ENCODE measurements at places on chromosomes 2 and 18.

GRCh38 chr18:79898952-79899608 lies 52.4 kb downstream of the SLC66A2 start:
- DNase-seq: no peak

DNA sequence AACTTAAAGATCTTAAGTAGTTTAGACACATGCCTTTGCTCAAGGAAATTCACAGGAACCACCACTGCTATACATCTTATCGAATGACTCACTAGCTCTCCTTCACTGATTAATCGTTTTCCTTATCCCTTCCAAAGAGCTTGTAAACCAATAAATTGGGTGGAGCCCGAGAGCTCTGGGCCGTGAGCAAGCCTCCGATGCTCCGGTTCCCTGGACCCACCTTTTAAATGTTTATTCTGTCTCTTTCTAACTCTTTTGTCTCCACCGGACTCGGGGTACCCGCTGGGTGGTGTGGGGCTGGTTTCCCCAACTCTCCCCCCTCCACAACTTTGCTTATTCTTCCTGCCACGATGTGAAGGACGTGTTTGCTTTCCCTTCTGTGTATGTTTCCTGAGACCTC lies 292.9 kb upstream of the TMEFF2 start:
- DNase-seq: no peak

DNA sequence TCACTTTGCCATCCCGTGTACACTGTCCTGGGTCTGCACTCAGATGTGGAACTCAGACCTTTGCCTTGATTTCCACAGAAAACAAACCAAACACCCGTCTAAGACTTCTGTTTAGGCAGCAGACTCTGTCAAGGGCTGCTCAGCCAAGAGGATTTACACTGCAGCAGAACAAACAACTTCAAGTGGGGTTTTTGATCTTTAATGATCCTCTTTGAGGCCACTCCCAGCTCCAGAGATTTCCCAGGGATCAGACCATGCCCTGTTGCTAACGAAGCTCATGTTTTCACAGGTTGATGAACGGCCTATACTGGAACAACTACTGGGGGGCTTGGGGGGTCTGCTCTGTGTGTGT lies 52.5 kb upstream of the LGALSL start:
- DNase-seq: no peak

GRCh38 chr2:156323754-156324153 lies 8.8 kb downstream of the NR4A2 start:
- no peak for DNase-seq

GRCh38 chr2:16245481-16246054 lies 305.2 kb downstream of the MYCN start:
- DNase-seq: no peak

GRCh38 chr2:238997137-238997390 lies 149.2 kb downstream of the TWIST2 start:
- DNase-seq: no peak

DNA sequence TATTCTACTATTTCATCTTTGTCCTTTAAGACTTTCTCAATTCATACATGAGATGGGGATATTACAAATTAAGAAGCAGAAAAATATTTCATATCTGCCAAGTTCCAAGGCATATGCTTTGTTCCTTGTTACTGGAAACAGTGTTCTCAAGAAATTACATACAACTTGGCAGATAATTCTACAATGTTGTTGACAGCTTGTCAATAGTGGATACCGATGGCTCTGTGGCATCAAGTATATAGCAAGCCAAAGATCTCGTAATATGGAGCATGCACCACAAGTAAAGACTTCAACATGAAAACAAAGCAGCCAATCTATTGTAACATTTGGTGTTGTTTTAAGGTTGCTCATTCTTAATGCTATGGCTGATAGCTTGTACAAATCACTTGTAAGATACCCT lies 598.2 kb upstream of the KLHL29 start:
- DNase-seq: no peak

DNA sequence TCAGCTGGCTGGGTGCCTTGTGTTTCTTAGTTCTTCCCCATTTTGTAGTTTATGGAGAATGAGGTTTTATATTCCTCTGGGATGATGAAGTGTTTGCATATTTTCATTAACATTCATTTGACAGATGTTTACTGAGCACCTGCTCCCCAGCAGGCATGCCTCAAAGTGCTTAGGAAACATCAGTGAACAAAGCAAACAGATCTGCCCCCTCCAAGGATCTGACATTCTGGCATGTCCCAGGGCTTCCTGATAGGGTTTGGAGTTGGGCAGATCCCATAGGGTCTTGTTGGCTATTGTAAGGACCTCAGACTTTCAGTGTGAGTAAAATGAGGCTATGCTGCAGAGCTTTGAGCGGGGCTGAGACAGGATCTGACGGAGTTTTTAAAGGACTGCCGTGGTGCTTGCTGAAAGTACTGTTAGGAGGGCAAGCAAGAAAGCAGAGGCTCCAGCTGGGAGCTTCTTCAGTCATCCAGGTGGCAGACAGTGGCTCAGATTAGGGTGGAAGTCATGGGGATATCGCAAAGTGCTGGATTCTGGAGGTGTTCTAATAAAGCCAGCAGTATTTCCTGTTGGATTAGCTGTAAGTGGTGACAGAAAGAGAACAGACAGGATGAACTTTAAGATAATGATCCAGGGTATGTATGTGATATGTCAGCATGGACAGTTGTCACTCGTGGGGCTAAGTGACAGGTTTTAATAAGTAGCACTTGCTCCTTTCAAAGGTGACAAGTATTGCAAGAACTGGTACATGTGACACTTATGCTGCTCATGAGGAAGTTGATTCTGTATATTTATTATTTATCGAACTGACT lies 11.3 kb upstream of the IAH1 start:
- DNase-seq: no peak

GRCh38 chr18:67290421-67290820 lies 226.1 kb downstream of the DSEL start:
- DNase-seq: no peak

- no peak for DNase-seq
Observed at GRCh38 chr2:105399207-105399861, 483 bp upstream of the FHL2 start.

DNA sequence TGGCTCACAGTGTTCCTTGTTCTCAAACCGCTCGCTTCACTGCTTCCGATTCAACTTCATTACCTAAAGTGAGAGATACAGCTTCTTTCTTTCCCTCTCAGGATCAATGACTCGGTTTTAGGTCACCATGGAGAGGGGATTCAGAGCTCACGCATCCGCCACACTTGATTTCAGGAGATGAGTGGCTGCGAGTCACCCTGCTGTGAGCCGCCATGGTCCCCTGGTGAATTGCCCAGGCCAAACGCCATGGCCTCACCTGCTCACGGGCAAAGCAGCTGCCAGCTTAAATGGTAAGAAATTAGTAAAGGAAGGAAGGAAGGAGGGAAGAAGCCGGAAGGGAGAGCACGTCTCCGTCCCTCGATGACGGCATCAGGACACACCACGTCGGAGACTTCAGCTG lies 60.5 kb downstream of the ADNP2 start:
- no peak for DNase-seq

GRCh38 chr2:121790276-121790956 lies 35.0 kb downstream of the TSN start:
- DNase-seq: no peak

GRCh38 chr2:136284226-136285119 lies 166.5 kb upstream of the CXCR4 start:
- DNase-seq: no peak

GRCh38 chr2:200405599-200406298 lies 99.3 kb downstream of the SPATS2L start:
- DNase-seq: no peak

All from amygdala (tissue), 56 donors.